Activated T-cell treated with anti-CD3 and anti-CD28 coated beads for 24 hours (primary cell): ENCODE measurements at places on chromosomes 12 and 14.

- DNase-seq, result no peak
Observed at GRCh38 chr12:48075832-48076231, 30.0 kb downstream of the SENP1 start.

GRCh38 chr14:91753501-91754128, 21.7 kb upstream of the CATSPERB start:
- no peak for DNase-seq

- DNase-seq, result no peak
Observed at GRCh38 chr12:100753837-100754236, 40.7 kb upstream of the ANO4 start.

- DNase-seq, result no peak
Observed at GRCh38 chr14:73630009-73630780, 14.6 kb upstream of the DNAL1 start.

- DNase-seq, result no peak
Observed at GRCh38 chr14:74821267-74821915, 54.6 kb downstream of the PROX2 start.

- DNase-seq, result no peak
Observed at GRCh38 chr14:73717711-73718417, 3.7 kb upstream of the PNMA1 start.

DNA sequence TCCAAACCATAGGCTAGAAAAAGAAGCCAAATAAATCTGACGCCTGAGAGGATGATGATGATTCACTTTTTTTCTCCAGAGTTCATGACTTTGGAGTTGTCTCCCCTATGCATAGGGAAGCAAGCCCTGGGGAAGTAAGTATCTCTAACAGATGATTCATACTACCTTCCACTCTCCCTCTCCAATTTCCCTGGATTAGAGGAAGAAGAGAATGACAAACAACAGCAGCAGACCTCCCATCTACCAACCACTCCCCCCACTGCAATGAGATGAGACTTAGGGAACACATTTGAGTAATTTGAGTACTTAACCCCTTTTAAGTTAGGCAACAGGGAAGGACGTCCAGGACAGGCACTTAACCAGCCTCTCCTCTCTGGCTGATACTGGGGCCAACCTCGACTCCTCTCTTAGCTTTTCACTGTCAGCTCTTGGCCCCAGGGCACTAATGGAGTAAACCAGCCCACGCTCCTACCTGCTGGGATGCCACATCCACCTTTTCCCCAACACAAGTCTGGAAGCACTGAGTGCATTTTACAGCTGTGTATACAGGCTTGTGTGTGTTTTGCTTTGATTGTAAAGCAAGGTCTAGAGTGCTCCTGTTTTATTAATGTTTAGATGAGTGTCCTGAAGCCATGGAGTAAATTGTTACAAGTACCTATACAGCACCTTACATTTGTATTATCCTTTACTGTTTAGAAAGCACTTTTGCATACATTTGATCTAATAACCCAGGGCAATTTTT, 180.7 kb downstream of the PHLDA1 start:
- no peak for DNase-seq

GRCh38 chr12:24078318-24078765, 128.9 kb upstream of the SOX5 start:
- no peak for DNase-seq

GRCh38 chr12:56709759-56710376, 15.2 kb downstream of the NACA start:
- DNase-seq, result no peak

GRCh38 chr12:30725739-30726138, 29.0 kb downstream of the CAPRIN2 start:
- DNase-seq, result no peak

GRCh38 chr12:14126692-14127091, 145.3 kb upstream of the GRIN2B start:
- no peak for DNase-seq

- DNase-seq, result peak; percentile 45
Observed at GRCh38 chr14:23562822-23563472, 4.6 kb downstream of the AP1G2 start.

DNA sequence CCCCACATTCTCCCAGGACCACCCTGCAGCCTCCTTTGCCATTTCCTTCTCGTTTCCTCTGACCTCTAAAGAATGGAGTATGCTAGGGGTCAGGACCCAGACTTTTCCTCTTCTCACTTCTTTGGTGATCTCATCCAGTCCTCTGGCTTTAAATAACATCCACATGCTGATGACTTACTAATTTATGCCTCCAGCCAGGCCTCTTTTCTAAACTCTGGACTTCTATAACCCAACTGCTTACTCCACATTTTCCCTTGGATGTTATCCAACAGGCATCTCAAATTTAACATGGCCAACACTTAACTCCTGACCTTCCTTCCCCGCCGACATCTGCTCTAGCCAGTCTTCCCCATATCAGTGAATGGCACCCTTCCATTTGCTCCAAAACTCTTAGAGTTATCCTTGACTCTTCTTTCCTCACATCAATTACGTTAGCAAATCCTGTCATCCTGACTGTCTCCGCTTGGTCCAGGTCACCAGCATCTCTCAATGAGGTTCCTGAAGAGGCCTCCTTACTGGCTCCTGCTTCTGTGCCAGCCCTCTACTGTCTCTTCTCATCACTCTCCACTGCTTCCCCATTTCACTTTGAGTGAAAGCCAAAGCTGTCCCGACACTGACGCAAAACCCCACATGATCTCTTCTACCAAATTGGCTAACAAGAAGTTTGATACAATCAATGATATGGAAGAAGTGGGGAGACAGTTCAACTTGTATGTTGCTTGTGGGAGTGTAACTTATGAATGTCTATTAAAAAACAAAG, 42.7 kb downstream of the TMBIM6 start:
- no peak for DNase-seq

- no peak for DNase-seq
Observed at GRCh38 chr12:21906919-21907493, 34.2 kb downstream of the ABCC9 start.

- no peak for DNase-seq
Observed at GRCh38 chr12:46201284-46201789, 67.5 kb downstream of the SLC38A1 start.

DNA sequence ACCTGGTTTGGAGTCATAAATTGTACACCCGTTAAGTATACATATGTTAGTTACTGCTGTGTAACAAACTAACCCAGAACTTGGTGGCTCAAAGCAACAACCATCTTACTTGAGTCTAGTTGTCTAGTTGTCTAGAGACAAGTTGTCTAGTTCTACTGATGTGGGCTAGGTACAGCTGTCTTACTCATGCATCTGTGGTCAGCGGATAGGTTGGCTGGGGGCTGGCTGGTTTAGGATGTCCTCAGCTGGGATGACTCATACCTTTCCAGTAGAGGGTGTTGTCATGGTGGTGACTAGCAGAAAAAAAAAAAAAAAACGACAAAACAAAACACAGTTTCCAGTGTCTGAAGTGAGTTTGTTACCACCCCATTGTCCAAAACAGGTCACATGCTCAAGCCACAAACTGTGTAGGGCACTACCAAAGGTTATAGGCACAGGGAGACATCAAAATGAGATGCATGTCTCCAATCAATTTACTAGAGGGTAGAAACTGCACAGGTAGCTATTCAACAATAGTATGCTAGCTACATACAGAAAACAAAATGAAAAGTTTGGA, 680.3 kb downstream of the MED13L start:
- DNase-seq, result no peak

DNA sequence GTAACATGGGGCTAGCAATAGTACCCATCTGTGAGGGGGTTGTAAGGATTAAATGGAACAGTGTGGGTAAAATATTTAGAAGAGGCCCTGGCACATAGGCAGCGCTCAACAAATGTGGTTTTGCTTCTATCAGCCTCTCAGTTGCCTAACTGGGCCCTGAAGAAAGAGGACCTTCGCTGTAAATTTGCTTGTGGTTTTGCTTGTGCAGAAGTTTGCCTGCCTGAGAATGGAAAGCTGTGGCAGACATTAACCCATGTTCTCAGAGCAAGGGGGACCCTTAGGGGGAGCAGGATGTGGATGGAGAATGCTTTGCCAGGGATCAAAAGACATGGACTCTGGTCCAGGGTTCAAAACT, 160.1 kb downstream of the BRMS1L start:
- no peak for DNase-seq

- DNase-seq, result no peak
Observed at GRCh38 chr12:75478116-75478794, 2.3 kb upstream of the GLIPR1 start.

GRCh38 chr12:55698241-55698955, 9.3 kb downstream of the ITGA7 start:
- no peak for DNase-seq

GRCh38 chr12:49097381-49097780, 2.8 kb upstream of the DHH start:
- no peak for DNase-seq

GRCh38 chr14:103512701-103513611, 9.7 kb downstream of the CKB start:
- no peak for DNase-seq

GRCh38 chr12:113133666-113134065, 1.9 kb downstream of the RASAL1 start:
- DNase-seq, result no peak

- no peak for DNase-seq
Observed at GRCh38 chr14:104659764-104660523, 29.5 kb upstream of the INF2 start.

DNA sequence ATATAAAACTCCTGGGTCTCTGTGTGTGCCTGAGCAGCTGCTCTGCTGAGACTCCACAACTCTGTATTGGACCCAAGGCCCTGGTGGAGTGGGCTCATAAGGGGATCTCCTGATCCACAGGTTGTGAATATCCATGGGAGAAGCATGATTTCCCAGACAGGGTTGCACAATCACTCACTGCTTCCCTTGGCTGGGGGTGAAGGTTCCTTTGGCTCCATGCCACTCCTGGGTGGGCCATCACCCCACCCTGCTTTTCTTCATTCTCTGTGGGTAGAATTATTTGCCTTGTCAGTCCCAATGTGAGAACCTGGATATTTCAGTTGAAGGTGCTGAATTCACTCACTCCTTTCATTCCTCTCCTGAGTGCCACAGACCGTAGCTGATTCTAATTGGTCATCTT, 205.2 kb upstream of the TMEM260 start:
- no peak for DNase-seq

GRCh38 chr12:120748242-120748641, 22.6 kb downstream of the ACADS start:
- DNase-seq, result no peak

DNA sequence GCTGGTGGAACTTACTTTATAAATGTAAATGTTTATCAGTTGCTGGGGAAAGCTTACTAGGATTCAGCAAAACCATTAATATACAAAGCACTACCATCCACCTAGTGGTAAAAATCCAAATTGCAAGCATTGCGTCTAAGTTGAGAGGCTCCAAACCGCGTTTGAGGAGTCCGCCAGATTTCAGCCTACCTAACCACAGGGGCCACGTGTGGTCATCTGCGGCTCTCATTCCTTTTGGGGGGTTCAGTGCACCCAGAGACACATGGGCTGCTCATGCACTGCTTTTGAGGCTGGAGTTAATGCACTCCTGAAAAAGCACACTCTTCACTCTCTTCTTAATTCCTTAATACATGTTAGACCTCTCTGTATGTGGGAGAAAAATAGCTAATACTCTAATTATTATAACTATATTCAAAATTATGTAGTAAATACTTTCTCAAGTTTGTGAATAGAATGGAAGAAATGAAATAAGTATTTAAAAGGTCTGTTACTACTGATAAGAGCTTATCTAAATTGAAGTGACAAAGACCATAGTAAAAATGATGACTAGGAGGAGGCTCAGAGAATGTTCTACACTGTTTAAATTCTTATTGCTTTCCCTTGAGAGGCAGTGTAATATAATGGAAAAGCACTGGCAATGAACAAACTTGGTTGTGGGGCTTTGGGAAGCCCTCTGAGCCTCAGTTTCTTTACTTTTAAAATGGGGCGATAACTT, 41.4 kb upstream of the MANSC4 start:
- peak; percentile 13 for DNase-seq

DNA sequence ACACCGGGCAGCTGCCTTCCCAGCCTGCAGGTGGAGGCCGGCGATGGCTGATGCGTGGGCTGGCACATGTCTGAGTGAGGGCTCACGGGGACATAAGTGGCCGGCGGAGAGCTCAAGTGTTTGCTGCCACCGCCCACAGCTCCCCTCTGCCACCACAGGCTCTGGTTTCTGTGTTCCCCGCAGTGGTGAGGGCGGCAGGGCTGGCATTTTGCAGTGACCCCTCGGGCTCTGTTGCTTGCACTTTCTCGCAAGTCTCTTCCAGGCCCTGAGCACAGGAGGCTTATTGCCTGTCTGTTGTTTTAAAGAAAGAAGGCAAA, 271.0 kb upstream of the RTL1 start:
- no peak for DNase-seq

DNA sequence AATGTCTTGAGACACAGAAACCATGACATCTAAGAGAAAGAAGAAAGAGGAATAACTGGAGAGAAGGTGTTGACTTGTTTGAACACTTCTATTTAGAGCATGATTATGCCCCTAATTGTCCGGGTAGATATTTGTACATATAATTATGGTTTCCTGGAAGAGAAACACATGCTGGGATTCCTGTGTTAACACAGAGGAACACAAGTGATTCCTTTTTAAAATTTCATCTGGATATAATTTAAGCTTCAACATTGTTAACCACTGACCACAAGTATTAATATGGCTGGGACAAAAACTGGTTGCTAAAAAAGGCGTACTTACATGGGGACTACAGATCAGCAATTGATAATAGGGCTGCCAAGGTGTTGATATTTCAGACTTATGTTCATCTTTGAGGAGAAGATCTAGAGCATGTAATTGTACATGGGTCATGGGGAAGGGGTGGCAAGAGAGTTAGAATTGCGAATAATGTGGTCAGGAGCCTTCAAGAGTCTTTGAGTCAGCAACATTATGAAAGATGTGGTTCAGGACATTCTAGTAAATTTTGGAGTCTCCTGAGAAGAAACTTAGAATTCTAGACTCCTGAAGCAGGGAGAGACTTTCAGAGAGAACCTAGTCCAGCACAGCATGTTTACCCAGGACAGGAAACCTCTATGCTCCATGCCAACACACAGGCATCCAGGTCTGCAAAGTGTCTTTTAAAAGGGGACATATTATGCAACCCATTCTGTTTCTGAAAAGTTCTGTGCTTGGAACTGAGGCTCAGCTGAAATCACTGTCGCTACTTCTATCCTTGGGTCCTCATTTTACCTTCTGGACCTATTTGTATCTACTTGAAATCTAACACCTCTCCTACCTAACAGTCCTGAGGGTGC, 56.5 kb downstream of the SLC38A1 start:
- DNase-seq, result no peak

DNA sequence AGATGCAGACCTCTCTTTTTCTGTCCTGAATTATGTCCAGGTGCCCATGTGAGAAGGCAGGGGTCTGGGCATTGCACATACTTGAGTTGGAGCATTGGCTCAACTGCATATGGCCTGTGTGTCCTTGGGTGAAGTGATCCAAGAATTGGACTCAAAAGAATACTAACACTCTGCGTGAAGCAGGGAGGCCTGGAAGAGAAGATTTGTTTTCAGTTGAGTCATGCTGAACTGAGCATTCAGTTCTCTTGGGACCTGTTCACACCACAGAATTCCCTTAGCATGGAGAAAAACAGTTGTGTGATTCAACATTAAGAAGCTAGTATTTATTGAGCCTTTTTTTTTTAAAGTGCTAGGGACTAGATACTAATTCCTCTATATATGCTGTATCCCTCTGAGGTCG, 164.7 kb upstream of the TBX3 start:
- no peak for DNase-seq

- no peak for DNase-seq
Observed at GRCh38 chr12:38745601-38746000, 159.8 kb downstream of the CPNE8 start.
